ENCODE measurements at places on chromosomes 6 and 20. TPM values are rescaled to one million over a fixed set of nuclear protein-coding genes. Genes with fewer than 3 reads are reported as not detected.

Gene NKX2-2
- not detected for total RNA-seq

Gene ZNF311
- 0.62 TPM for total RNA-seq

Gene NRSN1
- total RNA-seq, result not detected

Gene ERVFRD-1
- not detected for total RNA-seq

Gene HLA-DPA1
- 203 TPM for total RNA-seq

Gene POU5F1
- 2.2 TPM for total RNA-seq

Gene GRM1
- total RNA-seq, result 0.13 TPM

Gene GNMT
- 0.88 TPM for total RNA-seq

Gene CALHM6
- total RNA-seq, result 1.8 TPM

Gene JPH2
- total RNA-seq, result 140 TPM

Gene AHCY
- 31.8 TPM for total RNA-seq

Gene RCAN2
- total RNA-seq, result 87.3 TPM

Gene PRPH2
- total RNA-seq, result 2.8 TPM

Gene LINC00237
- total RNA-seq, result not detected

Gene CCN6
- not detected for total RNA-seq

Gene TNNC2
- not detected for total RNA-seq

Gene ITPA
- 25.9 TPM for total RNA-seq

Gene TSHZ2
- 24.9 TPM for total RNA-seq

Gene TRDN
- total RNA-seq, result 0.23 TPM

Gene ENPP5
- total RNA-seq, result 3.7 TPM

Gene FNDC1
- 2.5 TPM for total RNA-seq

Gene MLIP
- 2.6 TPM for total RNA-seq

Gene PTCHD4
- 2.4 TPM for total RNA-seq

Measured in aorta (tissue), 5 donors.